Articular chondrocyte of knee joint (primary cell): ENCODE measurements at places on chromosomes 6 and 20. TPM values are rescaled to one million over a fixed set of nuclear protein-coding genes. Genes with fewer than 3 reads are reported as not detected.

The LRRC1 gene
- total RNA-seq, result 6.1 and 8.1 TPM in 2 replicates

The SEL1L2 gene
- not detected in 2 replicates for total RNA-seq

The SNAP25 gene
- total RNA-seq, result not detected in 2 replicates

The SYNJ2 gene
- 69.9 and 74.0 TPM in 2 replicates for total RNA-seq

The WFDC10B gene
- not detected in 2 replicates for total RNA-seq

The C20orf141 gene
- 0.32 TPM in 1 of 2 replicates, not detected in the other for total RNA-seq

The FAM83C gene
- under 0.01 and 0.11 TPM in 2 replicates for total RNA-seq

The OR2J3 gene
- not detected in 2 replicates for total RNA-seq

The SLCO4A1 gene
- total RNA-seq, result 0.11 and 0.13 TPM in 2 replicates

The LY6G5C gene
- 0.26 and 0.65 TPM in 2 replicates for total RNA-seq

The IL20RA gene
- 0.26 and 0.43 TPM in 2 replicates for total RNA-seq

The HRH3 gene
- total RNA-seq, result not detected in 2 replicates

The DEFB119 gene
- total RNA-seq, result not detected in 2 replicates

The SYS1 gene
- total RNA-seq, result 25.7 and 34.5 TPM in 2 replicates

The PNPLA1 gene
- total RNA-seq, result 0.22 TPM in 1 of 2 replicates, not detected in the other

The TUBB2A gene
- total RNA-seq, result 96.9 and 118 TPM in 2 replicates

The RBPJL gene
- total RNA-seq, result not detected in 2 replicates

The CUTA gene
- total RNA-seq, result 88.9 and 103 TPM in 2 replicates

The ZC2HC1B gene
- 0.26 TPM in 1 of 2 replicates, not detected in the other for total RNA-seq

The TMEM244 gene
- total RNA-seq, result not detected in 2 replicates

The SRSF6 gene
- 71.2 and 75.0 TPM in 2 replicates for total RNA-seq

The SLC17A1 gene
- total RNA-seq, result not detected in 2 replicates

The ETV7 gene
- total RNA-seq, result 3.8 and 6.7 TPM in 2 replicates

The DEFB129 gene
- not detected in 2 replicates for total RNA-seq

The BPIFB1 gene
- total RNA-seq, result not detected in 2 replicates

The COL12A1 gene
- total RNA-seq, result 4,371 and 4,738 TPM in 2 replicates

The LRRN4 gene
- under 0.01 and 0.11 TPM in 2 replicates for total RNA-seq
